ENCODE measurements at places on chromosomes 1 and 21.

- no peak for DNase-seq
Measured at GRCh38 chr1:17862121-17862520, 107.0 kb downstream of the ACTL8 start.

GRCh38 chr1:44294588-44295007 lies 60.5 kb downstream of the ERI3 start:
- DNase-seq = peak; percentile 79

DNA sequence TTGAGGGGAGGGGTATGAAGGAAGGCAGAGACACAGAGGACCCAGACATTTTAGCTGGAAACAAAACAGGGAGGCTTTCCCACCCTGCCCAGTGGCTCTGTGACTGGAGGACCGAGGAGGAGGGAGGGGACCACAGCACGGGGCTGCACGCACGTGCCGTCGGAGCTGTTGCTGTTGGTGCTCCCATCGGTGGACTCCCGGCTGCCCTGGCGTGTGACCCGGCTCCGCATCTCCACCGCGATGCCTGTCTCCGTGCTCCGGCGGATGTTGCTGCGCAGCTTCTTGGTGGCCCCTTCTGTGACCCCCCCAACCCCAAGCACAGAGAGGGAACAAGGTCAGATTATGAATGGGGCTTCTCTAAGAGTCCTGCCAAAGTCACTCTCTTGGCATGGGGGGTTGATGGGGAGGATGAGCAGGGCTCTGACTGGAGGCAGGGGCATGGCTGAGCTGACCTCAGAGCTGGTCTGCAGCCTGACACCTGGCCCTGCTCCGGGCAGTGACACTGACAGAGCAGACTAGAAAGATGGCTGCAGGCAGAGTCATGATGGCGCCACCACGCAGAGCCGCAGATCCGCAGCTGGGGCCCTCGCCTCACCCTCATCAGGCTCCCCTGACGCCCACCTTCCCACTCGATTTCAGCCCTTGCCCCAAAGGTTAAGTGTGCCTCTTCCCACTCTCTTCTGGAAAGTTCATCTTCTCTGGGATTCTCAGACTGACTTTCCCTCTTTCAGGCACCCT lies 29.6 kb downstream of the RIMS3 start:
- no peak for DNase-seq

DNA sequence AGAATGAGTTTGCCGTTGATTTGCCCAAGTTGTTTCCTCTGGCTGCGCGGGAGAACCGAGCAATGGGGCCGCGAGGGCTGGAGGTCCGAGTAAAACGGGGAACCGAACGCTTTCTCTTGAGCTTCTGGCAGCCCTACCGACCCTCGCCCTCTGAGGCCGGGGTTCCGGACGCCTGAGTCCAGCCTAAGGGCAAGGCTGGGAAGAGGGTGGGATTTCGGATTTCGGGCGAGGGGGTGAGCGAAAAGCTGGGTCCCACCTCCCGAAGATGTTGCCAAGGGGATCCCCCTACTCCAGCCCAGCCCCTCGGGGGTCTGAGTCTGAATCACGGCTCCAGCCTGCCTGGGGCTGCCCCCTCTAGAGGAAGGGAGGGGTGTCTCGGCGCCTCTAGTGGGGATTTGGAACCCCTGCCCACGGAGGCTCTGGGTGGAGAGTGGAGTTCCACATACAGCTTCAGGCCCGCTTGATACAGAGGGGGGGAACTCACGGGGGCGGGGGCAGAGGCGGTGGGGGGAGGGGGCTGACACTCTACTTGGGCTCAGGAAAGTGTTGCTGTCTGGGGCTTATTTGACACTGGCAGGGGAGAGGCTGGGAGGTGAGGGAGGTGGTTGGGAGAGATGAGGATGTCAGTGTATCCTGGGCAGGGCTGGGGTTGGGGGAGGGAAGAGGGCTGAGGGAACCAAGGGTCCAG lies 617 bp downstream of the KIRREL1 start:
- DNase-seq = no peak

GRCh38 chr1:110634455-110635311 lies 28.5 kb upstream of the KCNA2 start:
- peak; percentile 72 for DNase-seq

DNA sequence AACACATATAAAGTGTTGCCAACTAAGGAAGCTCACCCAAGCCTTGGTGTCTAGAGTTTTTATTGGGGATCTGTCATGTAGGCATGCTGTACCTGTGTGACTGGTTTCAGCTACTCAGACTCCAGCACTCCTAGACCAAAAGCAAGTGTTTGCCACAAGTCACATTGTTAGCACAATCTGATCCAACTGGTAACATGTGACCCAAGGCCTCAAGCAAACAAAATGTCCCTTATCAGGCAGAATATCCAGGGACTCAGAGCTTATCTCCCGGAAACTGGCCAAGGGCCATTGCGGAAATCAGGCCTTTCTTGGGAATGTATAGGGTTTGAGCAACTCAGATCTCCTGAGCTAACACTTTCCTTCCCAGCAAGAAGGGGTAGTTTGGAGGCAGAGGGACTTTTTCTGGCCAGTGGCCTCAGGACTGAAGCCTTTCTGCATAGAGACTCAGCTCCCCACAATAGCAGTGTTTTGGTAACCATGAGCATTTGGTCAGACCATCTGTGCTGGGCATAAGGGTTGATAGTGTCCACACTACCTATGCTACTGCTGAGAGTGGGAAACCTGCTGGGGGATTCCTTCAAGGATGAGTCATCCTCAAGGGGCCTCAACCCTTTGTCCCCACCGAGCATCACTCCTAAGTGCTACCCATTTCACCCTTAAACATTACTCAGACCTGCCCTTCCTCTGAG lies 29.6 kb downstream of the NHLH2 start:
- DNase-seq = no peak

GRCh38 chr21:31222142-31222541 lies 121.9 kb downstream of the TIAM1 start:
- peak; percentile 65 for DNase-seq

GRCh38 chr1:230286166-230286889 lies 139.8 kb downstream of the PGBD5 start:
- no peak for DNase-seq

DNA sequence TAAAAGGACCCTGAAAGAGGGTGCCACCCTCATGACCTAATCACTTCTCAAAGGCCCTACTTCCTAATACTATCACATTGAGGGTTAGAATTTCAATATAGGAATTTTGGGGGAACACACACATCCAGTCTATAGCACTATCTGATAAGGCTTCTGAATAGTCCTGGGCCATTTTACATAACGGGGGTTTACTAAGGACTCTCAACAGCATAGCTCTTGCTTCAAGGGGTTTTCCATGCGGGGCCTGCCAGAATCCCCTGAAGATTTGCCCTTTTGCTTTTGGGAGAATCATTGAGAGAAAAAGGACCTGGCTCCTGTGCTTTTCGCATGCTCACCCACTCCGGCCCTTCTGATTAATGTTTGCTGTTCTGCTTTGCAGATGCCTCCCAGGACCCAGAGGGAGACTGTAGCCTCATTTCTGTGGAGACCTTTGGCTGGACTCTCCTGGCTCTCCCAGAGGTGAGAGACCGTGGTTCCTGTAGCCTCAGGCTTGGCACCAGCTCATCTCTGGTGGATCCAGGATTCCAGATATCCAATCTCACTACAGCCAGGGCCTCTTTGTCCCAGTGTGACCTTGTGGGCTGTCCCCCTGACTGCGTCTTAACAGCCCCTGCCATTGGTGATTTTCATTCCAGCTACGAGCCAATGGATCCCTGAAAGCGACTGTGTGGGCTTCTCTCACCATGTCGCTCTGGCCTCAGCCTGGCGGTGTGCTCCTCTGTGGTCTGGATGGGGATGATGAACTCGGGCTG lies 72.6 kb downstream of the DDR2 start:
- no peak for DNase-seq

- no peak for DNase-seq
Measured at GRCh38 chr1:193387406-193387805, 201.0 kb upstream of the B3GALT2 start.

DNA sequence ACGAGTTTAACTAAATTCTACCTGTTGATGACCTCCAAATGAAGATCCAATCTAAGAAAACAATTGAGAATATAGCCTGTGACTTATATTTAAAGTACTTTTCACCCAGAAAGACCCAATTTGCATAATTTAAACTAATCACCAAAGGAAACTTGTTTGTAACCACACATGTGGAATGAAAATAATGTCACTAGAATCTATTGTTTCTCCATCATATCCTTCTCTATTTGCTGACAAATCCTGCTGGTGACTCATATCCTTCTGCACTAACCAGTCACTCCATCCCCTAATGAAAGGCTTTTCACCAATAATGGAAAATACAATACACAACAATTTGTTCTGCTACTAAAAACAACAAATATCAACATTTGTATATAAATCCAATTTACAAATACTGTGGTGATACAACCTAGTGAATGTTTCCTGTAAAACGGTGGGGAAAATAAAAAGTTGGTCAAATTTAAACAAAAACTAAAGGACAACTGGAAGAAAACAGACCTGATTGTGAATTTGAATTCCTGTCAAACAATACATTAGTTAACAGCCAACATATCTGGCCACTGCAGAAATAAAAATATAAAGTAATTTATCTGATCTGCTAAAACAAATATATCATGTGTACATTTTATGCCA lies 6.5 kb downstream of the PTP4A2 start:
- peak; percentile 73 for DNase-seq

DNA sequence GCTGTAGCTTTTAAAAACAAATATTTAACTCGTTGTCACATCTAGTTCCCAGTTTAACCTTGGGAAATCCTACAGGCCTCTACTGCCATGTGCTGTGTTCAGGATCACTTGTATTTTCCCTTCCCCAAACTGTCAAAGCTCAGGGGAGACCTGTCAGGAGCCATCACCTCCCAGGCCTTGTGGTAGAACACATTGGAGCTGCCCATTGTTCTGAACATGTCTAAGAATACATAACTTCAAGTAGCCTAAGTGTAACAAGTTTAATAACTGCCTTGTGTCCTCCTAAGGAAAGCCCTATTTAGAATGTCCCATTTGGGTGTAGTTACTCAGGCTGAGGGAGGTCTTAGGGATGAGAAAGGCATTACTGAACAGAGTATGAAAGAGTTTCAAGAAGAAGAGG lies 28.6 kb upstream of the PIGC start:
- no peak for DNase-seq

GRCh38 chr1:82722608-82723007 lies 921.9 kb downstream of the ADGRL2 start:
- no peak for DNase-seq

DNA sequence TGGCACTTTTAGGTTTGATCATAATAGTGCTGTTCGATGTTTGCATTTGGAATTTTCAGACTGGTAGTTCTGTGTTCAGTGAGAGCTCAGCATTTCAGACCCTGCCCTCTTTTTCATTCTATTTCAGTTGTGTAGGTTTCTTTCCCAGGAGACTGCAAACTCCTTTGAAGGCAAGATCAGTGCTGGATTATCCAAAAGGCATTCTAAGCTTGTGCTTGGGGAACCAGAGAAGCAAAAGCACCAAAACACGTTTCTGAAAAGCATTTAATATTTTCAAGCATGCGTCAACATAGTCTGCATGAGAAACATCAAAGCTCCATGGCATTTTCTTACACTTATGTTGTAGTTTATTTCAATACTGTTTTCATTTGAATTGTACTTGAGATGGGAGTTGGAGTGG lies 292.1 kb downstream of the SDCCAG8 start:
- DNase-seq = no peak

GRCh38 chr1:94607398-94607797 lies 65.8 kb upstream of the F3 start:
- DNase-seq = no peak

DNA sequence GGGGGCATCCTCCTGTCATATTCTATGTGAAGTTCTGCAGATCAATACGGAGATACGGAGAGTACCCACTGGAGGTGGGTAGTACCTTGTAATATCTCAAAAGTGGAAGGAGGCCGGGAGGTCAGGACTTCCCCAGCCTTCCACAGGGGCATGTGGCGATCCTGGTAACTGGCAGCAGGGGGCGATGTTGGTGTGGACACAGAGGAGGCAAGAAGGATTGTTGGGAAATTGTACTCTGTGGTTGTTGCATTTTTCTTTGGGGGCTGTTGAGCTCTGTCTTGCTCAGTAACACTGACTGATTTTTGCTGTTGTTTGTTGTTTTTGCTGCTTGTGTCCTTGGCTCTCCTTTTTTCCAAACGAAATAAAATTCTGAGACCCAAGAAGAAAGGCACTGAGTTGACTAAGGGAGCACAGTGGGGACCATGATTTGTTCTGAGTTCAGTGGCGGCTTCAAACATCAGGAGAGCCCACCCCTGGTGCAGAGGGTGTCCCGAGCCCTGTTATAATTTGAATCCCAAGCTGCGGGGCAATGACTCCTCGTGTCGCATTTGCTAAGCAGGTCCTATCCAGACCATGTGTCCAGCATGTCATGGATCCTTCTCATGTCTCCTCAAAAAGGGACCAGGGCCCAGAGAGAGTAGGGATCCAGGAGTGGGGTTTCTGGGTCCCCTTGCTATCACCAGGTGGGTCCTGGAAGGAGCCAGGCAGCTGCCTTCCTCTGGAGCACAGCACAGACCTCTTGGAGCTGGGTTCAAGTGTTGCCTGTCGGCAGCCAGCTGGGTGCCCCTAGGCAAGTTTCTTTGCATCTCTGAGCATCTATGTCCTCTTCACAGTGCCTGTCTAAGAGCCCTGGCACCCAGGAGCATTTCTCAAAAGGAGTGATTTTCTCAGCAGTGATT lies 22.8 kb downstream of the LHX4 start:
- DNase-seq = peak; percentile 82

DNA sequence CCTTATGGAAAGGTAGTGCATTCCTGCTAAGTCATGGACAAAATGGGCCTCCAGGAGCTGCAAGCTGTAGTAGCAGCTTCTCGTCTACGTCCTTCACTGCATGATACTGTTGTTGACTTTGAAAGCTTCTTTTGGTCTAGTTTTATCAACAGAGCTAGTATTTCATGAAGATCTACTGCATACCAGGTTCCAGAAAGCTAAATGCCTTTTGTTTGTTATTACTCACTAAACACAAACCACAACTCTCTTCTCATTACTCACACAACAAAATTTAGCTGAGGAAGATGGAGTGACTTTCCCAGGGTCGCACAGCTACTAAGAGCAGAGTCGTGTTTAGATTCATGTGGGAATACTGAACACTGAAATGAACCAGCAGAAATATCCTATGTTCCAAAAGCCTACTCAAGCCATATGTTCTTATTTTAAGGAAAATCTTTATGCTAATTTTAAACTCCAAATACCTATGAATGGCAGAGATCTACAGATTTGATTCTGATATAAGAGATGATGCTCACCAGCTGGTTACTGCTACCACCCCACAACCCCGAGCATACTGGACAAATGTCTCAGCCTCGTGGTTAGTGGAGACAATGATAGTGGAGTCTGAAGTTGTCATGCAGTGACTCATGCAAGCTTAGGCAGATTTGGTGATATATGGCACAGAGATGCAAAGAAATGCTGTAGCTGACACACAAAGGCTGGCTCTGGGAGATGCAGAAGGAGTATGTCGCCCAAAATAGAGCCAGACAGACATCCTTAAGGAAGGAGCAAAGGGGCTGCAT lies 20.6 kb downstream of the PGBD2 start:
- DNase-seq = peak; percentile 13

DNA sequence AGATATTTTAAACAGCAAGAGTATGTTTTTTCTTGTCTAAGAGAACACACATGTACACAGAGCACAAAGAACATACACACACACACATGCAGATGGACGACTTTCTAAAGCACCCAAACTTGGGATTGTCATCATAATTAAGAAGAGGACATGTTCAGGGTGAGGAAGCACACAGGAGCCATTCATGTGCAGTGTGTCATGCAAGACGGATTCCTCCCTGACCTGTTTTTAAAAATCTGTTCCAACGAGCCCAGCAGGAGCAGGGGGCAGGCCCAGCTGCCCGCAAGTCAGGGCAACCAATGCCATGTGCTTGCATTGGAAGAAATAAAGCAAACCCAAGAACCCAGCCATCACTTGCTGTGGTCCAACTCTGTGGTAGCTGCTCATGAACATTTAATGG lies 167.3 kb upstream of the ZNF644 start:
- DNase-seq = no peak

GRCh38 chr1:234589064-234589800 lies 20.7 kb downstream of the IRF2BP2 start:
- DNase-seq = no peak
